ENCODE measurements at places on chromosomes 12 and 14.

DNA sequence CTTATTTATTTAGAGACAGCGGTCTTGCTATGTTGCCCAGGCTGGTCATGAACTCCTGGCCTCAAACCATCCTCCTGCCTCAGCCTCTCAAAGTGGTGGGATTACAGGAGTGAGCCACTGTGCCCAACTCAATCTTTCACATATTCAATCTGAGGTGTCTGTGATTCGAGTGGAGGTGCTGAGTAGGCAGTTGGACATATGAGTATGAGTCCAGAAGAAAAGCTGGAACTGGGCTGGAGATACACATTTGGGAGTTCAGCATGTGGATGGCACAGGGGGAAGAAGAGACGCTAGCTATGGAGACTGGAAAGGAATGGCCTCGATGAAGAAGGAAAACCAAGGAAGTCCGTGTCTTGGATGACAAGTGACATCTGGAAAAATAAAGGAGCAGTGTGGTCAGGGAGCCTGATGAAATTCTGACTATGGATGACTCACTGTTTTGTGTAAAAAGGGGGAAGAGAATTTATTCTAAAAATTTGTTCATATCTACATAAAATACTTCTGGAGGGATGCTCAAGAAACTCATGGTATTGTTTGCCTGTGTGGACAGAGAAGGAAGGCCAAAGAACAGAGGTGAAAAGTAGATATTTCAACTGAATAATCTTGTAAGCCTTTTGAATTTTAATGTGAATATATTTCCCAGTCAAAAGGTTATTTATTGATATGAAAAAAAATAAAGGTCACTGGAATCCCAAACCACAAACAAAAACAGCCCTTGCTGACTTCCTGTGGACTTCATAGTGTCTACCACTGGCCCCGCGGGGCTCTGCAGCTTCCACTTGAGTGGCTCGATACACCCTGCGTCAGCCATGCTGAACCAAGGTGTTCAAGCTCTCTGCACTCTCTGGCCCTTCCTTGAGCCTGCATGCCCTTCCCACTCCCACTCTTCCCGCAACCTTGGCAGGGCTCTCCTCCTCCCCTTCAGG is 8.9 kb upstream of the LTA4H start:
- DNase-seq = no peak

DNA sequence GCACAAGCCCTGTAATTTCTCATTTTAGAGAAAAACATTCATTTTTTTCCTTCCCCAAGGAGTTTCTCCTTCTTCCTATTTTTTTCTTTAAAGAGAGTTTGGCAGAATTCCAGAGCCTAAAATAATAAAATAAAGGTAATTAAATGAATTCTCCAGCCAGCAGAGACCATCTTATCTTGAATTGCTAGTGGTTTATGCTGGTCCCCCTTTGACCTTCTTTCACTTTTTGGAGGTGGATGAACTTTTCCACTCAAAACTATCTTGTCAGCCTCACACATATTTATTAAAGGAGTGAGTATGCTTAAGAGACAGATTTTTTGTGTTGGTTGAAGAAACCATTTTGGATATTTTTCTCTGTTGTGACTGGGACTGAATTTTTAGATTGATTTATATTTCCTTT is 47.6 kb downstream of the ADIPOR2 start:
- no peak for DNase-seq

DNA sequence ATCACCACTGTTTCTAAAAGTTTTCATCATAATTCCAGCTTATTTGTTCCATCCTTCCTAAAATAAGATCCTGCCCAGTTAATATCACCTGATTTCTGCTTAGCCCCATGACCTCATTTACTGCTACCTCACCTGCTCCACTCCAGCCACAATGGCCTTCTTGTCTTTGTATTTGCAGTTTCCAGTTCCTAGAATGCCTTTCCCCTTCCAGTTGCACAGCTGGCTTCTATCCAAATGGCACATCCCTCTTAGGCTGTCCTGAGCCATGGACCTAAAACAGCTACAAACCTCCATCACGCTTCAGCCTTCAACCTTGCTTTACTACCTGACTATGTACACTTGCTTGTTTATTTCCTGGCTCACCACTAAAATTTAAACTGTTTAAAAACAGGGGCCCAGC is 6.5 kb upstream of the LGMN start:
- no peak for DNase-seq

DNA sequence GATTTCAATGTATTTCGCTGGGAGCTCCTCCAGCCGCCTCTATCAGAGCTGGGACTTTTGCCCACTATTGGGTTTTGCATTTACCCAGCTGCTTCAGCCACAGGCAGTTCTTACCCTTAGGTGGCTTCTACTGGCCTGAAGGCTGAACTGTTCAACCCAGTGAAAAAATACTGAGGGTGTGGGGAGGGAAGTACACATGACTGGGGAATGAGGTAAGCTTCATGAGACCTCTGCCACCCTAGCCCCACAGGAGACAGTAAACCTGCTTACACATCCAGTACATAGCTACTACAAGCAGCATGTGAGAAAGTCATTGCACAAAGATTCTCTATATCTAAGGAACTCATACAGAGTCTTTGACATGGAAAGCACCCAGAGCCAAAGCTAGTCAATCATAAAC is 411.1 kb downstream of the SYT1 start:
- no peak for DNase-seq

DNA sequence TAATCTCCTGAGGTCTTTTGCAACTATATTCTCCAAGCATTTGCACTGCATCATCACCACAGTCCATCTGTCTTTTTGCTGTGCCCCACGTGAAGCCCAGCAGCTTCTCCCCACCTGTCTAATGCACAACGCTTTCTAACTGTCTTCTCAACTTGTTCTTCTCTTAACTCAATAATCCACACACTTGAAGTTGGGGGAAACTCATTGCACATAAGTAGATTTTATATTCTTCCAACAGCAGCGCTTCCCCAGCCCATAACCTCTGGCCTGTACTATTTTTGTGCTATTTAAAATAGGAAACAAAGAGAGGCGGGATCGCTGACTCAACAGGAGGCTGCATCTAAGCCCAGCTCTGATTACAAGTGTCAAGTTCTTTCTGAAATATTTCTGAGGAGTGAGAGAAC is 226.7 kb downstream of the GXYLT1 start:
- DNase-seq = no peak

DNA sequence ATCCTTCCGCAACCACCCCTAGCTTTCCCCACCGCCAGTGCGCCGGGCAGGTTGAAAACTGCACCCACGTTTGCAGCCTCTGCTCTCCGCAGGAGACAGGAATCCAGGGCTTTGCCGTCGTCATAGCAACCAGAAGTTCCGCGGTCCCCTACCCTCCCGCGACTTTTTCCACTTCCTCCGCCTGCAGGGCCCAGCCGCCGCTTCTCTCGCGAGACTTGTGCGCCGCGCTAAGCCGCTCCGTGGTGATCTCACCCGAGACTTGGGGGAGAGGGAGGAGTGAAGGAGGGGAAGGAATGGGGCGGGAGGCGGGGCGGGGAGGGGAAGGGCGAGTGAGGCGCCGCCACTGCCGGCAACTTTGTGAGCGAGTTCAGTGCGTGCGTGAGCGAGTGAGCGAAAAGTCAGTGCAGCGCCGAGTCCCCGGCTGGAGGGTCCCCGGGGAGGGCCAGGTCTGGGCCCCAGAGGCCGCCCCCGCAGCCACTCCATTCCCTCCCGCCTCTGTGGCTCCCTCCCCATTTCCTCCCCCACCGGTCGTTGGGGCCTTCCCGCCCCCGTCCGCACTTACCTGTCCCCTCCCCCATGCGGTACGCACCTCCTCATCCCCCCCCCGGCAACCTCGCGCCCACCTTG is 413.0 kb downstream of the PCNX1 start:
- DNase-seq = peak; percentile 90

DNA sequence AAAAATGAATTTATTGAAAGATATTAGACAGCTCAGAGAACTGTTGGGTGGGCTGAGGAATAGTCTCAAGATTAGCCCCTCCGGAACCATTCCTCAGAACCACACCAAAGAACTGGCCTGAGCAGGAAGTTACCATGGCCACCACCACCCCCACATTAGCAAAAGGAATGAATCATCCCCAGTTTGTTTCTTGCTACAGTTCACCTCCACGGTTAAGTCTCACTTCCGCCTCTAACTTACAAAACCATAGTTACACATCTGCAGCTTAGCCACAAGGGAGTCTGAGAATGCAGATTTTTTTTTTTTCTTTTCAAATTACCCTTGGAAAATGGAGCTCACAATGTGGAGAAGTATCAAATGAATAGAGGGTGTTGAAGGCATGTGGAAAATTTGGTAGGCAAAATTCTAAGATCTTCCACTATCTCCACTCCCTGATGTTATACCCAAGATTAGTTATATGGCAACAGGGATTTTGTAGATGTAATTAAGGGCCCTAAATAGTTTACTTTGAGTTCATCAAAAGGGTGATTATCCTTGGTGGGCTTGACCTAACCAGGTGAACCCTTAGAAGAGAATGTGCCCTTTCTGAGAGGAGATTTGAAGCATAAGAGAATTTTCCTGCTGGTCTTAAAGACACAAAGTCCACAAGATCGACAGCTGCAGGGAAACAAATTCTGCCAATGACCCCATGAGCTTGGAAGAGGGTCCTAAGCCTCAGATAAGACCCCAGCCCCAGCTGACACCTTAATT is 129.8 kb upstream of the KRR1 start:
- no peak for DNase-seq

DNA sequence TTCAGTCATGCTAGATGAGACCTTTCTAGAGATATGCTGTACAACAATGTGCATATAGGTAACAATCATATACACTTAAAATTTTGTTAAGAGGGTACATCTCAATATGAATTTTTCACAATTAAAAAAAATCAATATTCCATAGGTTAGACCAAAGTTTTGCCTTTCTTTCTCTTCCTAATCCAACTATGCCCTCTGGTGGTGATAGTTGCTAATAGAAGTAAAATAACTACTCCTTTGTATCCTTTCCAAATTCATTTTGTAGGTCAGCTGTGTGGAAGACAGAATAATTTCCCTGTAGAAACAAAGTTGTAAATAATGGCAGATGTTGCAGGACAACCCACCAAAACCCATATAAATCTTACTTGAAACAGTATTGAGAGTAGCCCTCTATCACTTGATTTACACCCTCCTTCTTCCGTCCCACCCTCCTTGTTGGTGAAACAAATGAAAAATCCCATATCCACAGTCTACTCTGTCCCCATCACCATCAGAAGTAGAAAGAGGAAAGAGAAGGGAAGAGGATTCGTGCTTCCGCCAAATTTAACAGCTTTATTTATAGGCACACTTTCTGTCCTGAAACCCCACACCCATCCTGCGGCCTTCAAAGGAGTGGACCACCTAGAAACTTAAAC is 34.2 kb upstream of the KICS2 start:
- no peak for DNase-seq

DNA sequence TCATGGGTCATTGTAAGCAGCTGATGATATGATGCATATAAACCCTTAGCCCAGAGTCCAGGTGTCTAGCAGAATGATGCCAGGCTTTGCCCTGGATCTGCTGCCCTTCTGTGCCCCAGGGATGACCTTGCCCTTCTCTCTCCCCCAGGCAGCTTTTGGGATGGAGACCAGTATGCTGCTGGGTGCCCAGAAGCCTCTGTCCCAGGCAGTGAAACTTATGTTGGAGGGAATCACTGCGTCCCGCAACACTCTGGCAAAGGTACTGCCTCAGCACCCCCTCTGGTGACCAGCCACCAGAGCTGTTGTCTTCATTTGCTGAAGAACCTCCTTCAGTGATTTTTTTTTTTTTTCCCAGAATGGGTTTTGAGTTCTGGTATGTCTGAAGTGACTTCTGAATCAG is 23.3 kb downstream of the CYP46A1 start:
- DNase-seq = no peak

DNA sequence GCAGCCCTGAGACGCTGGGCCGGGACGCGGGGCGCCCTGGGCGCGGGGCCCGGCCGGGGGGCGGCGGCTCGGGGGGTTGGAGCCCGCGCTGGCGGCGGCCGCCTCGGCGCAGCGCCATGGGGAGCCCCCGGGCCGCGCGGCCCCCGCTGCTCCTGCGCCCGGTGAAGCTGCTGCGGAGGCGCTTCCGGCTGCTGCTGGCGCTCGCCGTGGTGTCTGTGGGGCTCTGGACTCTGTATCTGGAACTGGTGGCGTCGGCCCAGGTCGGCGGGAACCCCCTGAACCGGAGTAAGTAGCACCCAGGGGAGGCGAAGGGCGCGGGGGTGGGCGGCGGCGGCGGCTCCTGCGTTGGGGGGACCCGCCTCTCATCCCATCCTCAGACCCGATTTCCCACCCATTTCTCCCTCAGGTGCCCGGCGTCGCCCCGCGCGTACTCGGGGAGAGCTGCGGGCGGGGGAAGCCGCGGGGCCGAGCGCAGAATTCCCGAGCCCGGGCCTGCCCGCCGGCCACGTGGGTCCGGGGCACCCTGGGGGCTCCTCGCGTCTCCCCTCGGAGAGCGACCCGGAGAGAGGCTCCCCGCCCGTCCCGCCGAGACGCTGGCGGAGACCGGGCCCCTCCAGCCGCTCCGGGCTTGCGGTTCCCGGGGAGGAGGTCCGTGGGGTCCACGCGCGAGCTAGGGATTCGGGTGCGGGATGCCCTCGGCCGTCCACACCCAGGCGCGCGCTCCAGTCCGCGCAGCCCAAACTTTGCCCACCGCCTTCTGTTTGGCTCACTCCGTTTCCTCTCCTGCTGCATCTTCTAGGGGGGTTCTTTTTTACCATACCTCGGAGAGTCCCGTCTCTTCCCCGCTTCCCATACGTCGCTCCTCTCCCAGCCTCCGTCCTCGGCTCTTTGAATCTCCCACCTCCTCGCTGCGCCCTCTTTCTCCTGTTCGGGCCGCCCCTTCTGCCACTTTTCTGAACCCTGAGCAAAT is 807 bp downstream of the B4GALNT3 start:
- no peak for DNase-seq

- no peak for DNase-seq
These were observed 493.5 kb downstream of the NAV3 start for GRCh38 chr12:78324234-78324633.

GRCh38 chr12:39157696-39158342 is 252.4 kb upstream of the CPNE8 start:
- DNase-seq = no peak

DNA sequence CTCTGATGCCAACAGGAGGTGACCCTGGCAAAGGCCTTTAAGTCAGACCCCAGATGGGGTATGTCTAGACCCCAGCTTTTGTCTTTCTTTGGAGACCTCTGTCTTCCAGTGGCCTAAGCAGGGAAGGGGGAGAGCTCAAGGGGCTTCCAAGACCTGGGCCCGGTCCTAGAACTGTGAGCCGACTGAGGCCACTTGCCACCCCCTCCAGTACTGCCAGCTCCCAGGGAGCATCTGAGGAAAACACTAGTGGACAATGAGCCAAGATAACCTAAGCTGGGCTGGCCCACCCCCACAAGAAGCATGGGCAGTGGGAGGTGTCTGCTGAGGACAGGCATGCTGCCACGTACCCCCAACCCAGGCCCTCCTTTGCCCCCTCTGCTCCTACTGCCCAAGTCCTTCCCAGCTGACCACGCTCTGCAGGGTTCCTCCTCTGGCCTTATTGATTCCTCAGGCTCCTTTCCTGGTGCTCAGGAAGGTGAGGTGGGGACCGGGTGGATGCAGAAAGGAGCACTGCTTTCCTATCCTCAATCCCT is 21.1 kb downstream of the VDR start:
- no peak for DNase-seq

DNA sequence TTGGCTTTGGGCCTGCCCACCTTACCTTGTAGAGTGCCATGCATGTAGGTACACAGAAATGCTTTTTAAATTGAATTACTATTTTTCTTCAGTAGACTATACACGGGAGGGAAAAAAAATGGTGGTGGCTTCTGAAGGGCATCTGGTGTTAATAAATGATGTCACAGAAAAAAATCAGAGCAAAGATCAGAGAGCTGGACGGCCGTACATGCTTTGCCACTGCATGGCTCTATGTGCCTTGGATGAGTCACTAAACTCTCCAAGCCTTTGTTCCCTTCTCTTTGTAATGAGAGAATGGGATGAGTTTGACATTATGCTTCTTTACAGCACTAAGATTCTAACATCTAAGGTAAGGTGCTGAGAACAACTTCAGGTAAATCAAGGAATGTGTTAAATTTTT is 376.4 kb upstream of the DDHD1 start:
- DNase-seq = no peak

Measured in NCI-H1436 treated with DMSO at 0.1 percent for 48 hours (cell line).